ENCODE measurements at places on chromosomes 12 and 14.

DNA sequence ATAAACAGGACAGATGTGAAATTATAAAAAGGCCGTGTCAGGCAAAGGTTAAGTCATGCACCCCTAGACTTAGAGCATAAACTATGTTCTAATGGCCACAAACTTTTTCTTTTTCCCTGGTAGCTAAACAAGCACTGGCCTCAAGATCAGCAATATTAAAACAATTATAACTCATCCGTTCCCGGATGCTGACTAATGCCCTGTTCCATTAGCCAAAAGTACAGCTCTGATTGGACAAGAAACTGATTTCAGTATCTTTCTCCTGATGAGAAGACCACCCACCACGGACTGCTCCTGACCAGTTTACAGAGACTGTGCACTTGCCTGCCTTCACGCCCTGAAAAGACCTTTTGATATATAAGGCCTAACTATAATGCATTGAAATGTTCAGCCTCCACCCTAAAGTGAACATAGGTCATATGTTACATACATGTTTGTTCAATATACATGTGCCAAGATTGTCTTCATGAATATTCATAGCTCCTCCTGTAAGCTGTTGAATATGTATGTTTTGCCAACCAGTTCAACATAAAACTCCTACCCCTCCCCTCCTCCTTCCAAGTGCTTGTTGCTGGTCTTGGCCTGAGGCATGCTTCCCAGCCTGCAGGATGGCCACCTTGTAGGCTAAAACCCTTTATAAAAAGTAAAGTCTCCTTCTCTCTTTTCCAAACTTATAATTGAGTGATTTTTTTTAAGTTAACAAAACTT is 162.0 kb downstream of the IPO8 start:
- DNase-seq = no peak

DNA sequence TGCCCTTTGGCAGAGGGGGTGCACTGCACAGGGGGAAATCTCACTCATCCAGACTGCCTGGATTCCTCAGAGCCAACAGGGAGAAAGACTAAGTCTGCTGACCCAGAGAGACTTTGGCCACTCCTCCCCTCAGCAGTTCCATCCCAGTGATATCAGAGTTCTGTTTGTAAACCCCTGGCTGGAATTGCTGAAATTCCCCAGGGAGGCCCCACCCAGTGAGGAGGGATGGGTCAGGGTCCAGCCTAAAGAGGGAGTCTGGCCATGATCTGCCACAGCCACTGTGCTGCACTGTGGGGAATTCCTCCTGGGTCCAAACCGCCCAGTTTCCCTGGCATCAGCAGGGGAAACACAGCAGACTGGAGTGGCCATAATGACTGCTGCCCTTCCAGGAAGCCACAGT is 54.9 kb upstream of the USP15 start:
- no peak for DNase-seq

DNA sequence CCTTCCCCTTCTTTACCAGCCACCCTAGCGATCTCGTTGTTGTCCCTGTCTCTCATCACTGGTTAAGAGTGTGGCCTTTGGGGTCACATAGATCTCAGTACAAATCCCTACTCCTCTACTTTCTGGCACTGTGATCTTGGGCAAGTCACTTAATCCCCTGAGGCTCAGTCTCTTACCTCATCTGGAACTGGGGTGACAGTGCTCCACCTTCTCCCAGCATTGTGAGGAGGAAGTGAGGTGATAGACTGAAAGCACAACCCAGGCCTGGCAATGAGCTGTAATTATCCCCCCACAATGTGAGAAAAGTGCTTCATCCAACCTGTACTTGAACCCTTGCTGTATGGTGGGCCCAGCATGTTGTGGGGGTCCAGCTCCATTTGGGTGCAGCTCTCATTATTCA is 48.0 kb downstream of the IRAK3 start:
- peak; percentile 93 for DNase-seq

DNA sequence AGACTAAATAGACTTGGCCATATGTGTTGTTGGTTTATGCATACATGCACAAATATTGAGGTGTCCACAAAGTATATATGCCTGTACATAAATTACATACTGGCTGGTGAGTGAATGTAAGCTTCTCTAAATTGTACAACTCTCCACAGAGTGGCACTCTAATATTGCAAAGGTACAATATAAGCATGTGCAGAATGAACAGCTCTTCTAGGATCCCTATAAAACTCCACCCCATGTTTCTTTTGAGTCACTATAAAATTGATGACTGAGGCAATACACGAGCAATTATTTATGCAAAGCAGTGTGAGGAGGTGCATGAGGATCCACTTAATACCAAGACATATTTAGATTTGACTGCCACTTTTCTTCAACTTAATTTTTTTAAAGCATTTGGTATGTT is 172.2 kb downstream of the NAV3 start:
- DNase-seq = peak; percentile 61

DNA sequence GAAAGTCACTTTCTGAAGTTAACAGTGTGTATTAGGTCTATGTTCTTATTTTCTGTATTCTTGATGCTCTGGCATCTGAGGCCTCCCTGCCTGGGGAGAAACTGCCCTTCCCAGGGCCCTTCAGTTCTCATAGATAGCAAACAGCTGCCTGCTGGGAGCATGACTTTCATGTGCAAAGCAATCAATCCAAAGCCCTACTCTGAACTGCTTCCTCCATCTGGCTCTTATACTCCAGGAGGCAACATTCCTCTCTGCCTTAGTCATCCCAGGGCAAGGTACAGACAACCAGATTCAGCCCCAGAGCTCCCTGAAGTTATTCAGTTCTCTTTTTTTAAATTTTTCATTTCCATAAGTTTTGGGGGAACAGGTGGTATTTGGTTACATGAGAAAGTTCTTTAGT is 41.7 kb upstream of the RIN3 start:
- no peak for DNase-seq

GRCh38 chr12:94676031-94676641 is 25.8 kb upstream of the TMCC3 start:
- peak; percentile 95 for DNase-seq

DNA sequence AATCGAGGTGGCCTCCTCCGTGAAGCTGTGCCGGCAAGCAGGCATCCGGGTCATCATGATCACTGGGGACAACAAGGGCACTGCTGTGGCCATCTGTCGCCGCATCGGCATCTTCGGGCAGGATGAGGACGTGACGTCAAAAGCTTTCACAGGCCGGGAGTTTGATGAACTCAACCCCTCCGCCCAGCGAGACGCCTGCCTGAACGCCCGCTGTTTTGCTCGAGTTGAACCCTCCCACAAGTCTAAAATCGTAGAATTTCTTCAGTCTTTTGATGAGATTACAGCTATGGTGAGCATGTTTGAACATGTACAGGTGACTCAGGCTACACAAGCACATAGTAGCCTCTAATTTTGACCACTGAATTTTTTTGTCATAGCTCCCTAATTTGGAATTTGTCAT is 59.7 kb downstream of the ATP2A2 start:
- DNase-seq = no peak

DNA sequence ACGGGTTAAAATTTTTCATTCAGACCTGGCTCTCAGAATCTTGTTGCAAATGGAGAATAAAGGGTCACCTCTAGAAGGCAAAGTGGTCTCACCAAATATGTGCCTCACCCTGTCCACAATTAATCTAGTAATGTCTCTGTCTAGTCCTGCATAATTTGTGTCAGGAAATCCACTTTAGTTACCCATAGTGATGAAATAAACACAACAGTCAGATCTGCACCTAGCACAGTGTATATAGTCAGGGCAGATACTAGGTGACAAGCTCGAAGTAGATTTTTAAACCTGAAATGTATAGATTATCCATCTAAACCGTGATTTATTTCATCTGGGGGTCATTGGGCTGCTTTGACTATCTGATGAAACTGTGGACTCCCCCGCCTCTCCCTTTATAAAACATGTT is 15.9 kb upstream of the FLVCR2 start:
- no peak for DNase-seq

DNA sequence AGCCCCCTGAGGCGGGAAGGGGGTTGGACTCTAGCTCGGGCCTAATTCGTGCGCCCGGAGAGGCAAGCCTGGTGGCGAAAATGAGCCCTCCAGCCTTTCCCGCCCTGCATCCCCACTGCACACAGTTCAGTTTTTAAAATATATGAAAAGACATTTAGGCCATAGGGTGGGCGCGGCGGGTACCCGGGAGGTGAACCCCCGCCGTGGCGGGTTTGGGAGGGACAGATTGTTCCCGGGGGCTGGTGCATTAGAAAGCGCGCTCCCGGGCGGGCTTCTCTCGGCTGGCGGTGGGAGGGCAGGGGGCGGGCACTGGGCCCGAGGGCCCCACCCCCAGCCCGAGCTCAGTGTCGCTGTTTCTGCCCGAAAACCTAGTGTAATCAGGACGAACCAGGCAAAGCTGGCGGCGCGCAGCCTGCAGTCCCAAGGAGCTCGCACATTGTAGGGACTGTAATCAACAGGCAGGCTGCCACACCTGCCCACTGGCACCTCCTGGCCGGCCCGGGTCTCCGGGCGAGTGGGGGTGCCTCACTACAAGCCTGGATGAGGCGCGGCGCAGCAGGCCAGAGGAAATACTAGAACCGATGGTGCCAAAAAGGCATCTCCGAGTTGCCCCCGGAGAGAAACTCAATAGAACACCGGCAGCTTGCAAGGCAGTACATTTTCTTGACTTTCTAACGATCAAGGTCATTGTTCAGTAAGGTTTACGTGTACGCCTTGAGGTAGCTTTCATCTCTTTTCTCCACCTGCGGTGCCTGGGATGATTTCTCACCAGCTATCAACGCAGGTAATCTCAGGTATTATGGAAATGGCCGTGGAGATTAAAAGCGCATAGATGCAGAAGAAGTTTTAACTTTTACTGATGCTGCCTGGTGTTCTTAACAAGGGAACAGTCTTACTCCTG is 764 bp upstream of the SPTB start:
- DNase-seq = peak; percentile 61

Data from NB4 (cell line).